ENCODE measurements at places on chromosomes 3 and 15.

GRCh38 chr3:50338965-50339364 is 1.7 kb downstream of the RASSF1 start:
- no peak for DNase-seq

DNA sequence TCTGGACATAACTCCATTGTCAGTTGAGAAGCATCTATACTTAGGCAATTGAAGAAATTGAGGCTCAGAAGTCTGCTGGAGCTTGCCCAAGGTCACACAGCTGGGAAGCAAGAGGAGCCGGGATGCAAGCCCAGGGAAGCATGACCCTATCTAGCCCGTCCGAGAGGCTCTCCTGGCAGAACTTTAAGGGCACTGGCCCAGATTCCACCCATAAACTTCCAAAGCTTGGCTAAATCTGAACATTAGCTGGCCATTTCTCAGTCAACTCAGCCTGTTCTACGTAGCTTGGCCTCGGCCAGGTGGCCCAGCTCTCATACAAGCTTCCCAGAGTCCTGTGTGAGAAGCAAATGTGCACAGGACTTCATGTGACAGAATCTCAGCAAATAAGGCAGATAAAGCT is 75.8 kb downstream of the LRIG1 start:
- no peak for DNase-seq

- DNase-seq, result no peak
Observed at GRCh38 chr3:87796843-87797185, 262.0 kb downstream of the CGGBP1 start.

DNA sequence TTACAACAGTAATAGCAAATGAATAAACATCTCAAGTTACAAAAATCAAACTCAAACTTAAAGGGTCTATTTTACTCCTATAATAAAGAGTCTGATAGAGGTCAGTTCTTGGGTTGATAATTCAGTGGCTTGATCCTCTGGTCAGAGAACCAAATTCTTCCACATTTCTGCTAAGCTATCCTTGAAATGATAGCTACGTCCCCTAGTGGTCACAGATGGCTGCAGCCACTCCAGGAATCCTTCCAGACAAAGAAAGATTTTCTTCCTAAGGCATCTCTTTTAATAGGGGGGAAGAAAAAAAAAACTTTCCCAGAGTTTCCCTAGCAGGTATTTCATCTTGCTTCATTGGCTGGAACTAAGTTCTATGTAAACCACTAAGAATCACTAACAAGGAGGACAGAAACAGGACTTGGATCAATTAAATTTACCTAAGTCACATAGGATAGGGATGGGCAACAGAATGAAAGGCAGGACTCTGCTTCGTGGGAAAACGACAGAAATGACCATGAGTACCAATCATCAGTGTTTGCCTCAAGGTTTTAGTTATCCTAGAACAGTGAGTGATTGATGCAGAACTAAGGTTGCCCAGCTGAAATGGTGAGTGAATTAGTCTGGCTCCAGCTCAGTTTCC is 160.7 kb downstream of the STAC start:
- DNase-seq, result no peak

- no peak for DNase-seq
Observed at GRCh38 chr3:111923806-111924205, 55.0 kb upstream of the ABHD10 start.

DNA sequence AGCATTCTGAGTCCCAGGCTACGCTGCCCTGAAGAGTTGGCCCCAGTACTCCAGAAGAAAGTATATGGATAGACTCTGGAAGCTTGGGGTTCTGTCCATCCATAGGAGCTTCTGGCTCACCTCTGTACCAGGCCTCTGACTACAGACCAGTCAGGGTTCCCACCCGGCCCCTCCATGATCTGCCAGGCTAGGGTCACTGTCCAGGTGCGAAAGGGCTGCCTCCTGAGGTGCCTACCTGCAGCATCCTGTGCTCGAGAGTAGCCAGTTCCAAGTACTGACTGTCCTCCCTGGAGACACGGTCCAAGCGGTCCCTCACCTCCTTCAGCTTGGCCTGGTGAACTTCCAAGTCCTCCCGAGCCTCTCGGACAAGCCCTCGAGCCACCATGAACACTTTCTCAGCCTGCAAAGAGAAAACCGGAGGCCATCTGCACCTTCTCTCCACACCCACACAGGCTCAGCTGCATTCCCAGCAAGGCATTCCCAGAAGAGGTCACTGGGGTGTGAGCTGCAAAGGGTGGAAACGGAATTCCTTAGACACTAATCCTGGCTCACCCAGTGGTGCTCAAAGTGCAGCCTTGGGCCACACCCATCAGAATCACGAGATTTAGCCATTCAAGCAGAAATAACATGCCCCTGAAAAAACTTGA is 3.7 kb upstream of the PLXNB1 start:
- DNase-seq, result no peak

- no peak for DNase-seq
Observed at GRCh38 chr15:90618330-90619125, 88.8 kb downstream of the CRTC3 start.

- no peak for DNase-seq
Observed at GRCh38 chr15:68450192-68450591, 18.2 kb upstream of the ITGA11 start.

DNA sequence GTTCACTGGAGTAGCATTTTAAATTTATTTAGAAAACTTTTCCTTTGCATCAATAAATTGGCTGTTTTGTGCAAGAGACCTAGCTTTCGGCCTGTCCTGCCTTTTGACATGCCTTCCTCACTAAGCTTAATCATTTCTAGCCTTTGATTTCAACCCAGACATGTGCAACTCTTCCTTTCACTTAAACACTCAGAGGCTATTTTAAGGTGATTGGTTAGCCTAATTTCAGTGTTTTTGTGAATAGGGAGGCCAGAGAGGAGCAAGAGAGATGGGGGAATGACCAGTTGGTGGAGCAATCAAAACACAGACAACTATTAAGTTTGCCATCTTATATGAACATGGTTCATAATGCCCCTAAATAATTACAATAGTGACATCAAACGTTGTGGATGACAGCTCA is 333.4 kb downstream of the SLC9A9 start:
- no peak for DNase-seq

DNA sequence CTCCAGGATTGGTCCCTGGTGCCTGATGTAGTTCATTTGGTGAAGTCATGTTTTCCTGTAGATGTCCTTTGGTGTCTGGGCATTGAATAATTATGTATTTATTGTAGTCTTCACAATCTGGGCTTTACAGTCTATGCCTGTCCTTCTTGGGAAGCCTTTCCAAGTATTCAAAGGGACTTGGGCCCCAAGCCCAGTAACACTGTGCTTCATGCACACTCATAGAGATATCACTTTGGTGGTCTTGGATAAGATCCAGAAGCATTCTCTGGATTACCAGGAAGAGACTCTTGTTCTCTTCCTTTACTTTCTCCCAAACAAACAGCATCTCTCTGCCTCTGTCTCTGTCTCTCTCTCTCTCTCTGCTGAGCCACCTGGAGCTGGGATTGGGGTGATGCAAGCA is 281.1 kb upstream of the GOLGA6L4 start:
- DNase-seq, result no peak

- DNase-seq, result no peak
Observed at GRCh38 chr15:71148048-71148447, 32.8 kb downstream of the THSD4 start.

GRCh38 chr3:189630767-189631372 is 319 bp upstream of the TP63 start:
- DNase-seq, result no peak

GRCh38 chr3:55060896-55061719 is 133.2 kb upstream of the LRTM1 start:
- DNase-seq, result no peak

DNA sequence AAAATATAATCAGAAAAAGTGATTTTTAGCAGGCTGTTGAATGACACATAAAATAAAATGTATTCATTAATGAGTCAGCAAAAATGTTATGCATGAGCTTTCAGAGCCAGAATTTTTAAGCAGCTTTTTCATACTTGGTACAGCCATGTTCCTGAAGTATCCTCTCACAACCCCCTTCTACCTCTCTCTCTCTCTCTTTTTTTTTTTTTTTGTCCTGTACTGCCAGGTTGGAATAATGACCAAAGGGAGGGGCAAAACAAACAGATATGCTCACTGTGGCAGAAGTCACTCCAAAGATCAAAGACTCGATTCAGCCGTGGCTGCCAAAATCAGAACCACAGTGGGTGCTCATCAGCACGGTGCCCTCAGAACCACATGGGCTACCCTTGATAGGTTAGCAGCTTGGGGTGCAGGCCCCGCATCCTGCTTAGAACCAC is 383.0 kb downstream of the ZBTB20 start:
- DNase-seq, result no peak

GRCh38 chr3:52451237-52452083 is 2.4 kb downstream of the TNNC1 start:
- DNase-seq, result no peak

DNA sequence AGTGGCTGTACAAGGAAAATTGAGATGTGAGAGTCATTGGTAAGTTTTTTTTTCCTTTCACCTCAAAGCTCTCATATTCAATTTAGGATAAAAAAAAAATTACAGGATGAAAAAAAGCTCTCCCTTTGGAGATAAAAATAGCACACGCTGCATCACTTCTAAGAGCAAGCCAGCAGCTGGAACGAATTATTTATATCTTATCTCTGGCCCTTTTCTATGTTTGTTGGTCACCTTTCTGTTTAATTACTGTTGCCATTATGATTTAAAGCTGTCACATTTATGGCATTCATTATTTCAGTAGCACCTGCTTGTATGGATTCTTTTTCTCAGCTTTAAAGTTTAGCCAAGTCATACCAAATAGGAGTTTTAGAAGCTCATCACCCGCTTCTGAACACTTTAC is 171.6 kb upstream of the PDZRN3 start:
- DNase-seq, result no peak

- no peak for DNase-seq
Observed at GRCh38 chr3:65995030-65995429, 43.7 kb downstream of the MAGI1 start.

GRCh38 chr15:83651541-83651940 is 2.4 kb upstream of the ADAMTSL3 start:
- no peak for DNase-seq

DNA sequence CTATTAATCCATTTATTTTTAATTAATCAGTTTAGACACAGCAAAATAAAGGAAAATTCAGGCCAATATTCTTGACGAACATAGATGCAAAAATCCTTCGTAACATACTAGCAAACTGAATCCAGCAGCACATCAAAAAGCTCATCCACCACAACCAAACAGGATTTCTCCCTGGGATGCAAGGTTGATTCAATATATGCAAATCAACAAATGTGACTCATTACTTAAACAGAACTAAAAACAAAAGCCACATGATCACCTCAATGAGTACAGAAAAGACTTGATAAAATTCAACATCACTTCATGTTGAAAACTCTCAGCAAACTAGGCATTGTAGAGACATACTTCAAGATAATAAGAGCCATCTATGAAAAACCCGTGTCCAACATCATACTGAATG is 364.1 kb upstream of the THBS1 start:
- DNase-seq, result no peak

GRCh38 chr15:79089890-79090486 is 592 bp downstream of the RASGRF1 start:
- DNase-seq, result no peak

GRCh38 chr3:182568261-182568660 is 225.0 kb upstream of the ATP11B start:
- no peak for DNase-seq

GRCh38 chr3:127614928-127615589 is 13.9 kb upstream of the PODXL2 start:
- DNase-seq, result no peak

DNA sequence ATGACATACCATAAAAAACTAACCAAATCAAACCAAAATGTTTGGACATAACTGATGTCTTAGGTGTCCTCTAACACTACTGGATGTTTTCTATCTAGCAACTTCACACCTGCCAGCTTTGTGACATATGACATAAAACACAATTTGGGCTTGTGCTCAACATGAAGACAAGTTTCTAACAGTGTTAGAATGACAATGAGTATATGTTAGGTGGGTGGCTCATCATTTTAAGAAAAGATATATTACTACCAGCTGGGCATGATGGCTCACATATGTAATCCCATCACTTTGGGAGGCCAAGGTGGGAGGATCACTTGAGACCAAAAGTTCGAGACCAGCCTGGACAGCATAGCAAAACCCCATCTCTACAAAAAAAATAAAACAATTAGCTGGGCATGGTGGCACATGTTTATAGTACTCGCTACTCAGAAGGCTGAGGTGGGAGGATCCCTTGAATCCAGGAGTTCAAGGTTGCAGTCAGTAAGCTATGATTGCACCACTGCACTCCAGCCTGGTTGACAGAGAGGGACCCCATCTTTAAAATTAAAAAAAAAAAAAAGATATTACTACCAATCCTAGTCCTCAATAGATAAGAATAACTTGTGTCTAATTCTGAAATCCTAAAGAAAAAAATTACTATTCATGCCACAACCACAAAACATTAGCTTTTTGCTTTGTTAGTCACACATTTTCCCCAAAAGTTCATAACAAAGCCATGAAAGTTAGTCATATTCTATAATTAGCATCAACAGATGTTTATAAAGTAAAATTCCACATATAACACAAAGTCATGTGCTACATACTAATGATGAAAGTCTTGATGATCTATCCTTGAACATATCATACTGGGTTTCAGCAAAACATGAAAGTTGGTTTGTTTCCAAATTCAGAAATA is 59.9 kb downstream of the LRRFIP2 start:
- DNase-seq, result no peak

All from central memory CD4-positive, alpha-beta T cell (primary cell).